ENCODE measurements at places on chromosomes 4 and X. TPM values are rescaled to one million over a fixed set of nuclear protein-coding genes. Genes with fewer than 3 reads are reported as not detected.

DNA sequence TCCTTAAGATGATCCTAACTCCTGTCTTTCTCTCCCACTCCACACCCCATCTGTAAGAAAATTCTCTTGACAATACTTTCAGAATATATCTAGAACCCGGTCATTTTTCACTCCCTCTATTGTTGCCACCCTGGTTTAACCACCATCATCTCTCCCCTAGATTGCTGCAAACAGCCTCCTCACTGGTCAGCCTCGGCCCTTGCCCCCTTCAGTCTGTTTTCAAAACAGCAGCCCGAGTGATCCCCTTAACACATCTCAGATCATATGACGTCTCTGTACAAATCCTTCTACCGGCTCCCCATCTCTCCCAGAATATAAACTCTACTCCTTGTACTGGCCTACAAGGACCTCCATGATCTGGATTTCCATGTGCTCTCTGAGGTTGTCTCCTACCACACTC, 35.2 kb upstream of the F9 start:
- DNase-seq: no peak

CNGA1 gene
- total RNA-seq: 6.7 TPM

DNA sequence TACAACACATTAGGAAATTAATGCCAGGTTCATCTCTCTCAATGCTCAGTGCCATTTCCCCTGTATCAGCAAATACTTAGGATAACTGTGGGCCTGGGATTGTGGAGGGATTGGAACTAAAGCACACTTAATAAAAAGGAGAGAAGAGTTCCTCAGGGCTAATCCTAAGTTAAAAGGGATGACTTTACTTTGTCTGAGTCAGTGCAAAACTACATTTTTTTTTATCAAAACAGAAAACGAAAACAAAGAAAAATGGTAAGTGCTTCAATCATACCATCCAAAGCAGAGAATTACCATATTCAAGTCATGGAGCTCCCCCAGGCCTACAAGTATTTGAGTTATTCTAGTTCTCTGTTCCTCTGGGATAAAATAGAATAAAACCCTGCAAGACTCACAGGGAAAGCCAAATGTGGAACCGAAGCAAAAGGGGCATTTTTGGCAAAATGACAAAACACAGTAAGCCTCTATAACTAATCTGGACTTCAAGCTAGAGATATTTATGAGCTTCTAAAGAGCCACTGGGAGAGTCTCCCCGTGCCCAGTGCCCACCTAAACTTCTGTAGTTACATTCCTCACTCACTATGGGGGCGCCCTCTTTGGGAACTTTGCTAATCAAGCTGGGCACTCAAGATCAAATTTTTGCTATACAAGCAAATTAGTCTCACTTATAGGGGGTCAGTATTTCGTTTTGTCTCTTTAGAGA, 53.4 kb downstream of the PALLD start:
- peak; percentile 86 for DNase-seq

TRIM60 gene
- 2.2 TPM for total RNA-seq

- no peak for DNase-seq
Observed at GRCh38 chr4:4317496-4318232, 27.6 kb downstream of the ZBTB49 start.

DNA sequence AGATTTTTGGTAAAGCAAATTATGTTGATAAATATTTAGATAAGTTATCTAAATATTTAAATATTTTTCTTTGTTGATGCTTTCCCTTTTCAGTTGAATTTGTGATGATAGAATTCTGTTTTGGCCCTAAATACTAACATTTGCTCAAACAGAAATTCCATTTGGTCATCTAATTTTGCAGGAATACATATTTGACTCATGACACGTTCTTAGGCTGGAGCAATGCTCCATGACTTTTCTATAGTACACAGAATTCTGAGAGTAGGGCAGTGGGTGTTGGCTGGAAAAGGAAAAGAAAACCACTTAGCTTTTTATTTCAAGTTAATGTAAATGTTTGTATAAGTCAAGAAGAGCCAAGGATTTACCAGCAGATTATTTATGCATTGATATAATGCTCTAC, 58.6 kb upstream of the GK2 start:
- peak; percentile 2 for DNase-seq

DNA sequence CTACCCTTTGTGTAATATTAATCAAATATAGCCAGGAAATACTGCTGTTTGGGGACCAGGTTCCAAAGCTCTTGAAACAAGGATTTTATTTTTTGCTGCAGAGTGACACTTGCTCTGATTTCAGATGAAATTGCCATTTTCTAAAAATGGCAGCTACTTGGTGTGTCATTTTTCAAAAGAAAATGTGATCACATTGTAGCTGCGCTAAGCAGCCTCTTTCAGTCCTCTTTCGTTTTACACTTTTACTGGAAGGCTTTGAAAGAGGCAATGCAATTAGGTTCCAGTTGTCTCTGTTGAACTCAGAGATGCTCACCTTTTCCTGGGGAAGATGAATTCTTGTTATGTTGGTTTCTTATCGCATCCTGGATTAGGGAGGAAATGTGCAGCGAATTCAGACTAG, 85.1 kb downstream of the CT47B1 start:
- no peak for DNase-seq

CXCL8 gene
- 17.1 TPM for total RNA-seq

DNA sequence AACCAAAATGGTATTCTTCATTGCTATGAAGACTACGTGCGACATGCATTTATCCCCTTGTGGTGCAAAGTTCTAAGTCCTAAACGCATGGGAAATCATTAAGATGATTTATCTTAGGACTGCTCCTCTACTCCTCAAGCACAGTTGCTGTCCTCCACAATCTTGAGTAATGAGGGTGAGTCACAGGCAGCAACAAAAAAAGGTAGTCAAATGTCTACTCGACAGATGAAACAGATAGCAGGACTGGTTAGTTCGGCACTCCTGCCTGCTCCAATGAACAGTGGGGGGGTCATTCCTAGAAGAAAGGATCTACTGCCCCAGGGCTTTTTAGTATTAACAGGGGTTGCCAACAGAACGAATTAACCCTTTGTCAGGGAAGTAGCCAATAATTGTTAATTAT, 233.7 kb upstream of the FGF13 start:
- no peak for DNase-seq

MAGEB17 gene
- total RNA-seq: not detected

DNA sequence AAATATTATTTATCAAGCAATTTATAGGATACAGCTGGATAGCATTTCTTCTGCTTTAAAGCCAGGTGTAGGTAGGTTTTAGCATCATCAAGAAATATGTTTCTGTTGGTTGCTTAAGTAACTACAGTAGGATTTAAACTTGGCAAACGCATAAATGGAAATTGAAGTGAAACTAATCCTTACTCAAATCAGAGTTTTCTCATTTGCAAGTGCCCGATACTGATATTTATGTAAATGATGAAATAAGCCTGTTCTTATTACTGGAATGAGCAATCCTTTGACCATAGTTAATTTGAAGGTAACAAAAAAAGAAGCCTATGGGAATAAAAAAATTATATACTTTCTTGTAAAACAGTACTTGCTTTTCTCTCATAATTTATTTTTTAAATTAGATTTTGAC, 23.2 kb upstream of the PIGA start:
- no peak for DNase-seq

GRCh38 chr4:136637071-136637777, 895.1 kb downstream of the PCDH18 start:
- no peak for DNase-seq

VCX2 gene
- not detected for total RNA-seq

GYPA gene
- total RNA-seq: 30.1 TPM

DNA sequence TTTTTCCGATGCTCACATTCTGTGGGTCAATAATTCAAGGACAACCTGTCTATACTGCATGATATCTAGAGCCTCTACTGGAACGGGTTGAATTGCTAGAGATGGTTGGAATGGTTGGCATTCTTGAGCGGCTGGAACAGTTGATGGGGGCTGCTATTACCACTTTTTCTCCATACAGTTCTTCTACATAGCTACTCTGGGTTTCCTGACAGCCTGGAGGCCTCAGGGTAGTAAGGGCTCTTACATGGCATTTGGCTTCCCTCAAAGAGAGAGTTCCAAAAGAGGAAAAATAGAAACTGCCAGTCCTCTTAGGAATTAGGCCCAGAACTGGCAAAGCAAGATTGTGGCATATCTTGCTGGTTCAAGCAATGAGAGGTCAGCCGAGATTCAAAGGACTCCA, 53.1 kb downstream of the NAA11 start:
- DNase-seq: no peak

DNA sequence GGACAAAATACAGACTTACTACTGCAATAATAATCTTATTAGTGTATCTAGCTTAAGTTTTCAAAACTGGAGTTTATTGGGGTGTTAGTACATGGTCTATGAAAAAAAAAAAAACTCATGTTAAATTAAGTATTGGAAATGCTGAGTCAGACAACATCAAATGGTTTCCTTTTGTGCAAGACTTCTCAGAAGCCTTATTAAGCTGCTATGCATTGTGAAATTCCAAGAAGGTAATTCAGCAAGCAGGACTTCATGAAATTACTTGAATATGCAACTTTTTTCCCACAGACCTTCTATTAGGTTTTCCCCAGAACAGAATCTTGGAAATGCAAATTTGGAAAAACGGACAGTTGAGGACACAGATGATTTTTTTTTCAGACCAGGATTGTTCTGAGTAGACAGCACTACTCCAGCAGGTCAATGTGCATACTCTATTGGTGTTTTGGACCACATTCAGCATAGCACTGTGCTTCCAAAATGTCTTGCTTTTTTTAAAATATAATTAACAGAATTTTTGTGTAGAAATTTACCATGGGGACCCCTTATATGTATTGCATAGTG, 568.8 kb upstream of the TENM3 start:
- peak; percentile 1 for DNase-seq

NHSL2 gene
- 25.3 TPM for total RNA-seq

- DNase-seq: no peak
Observed at GRCh38 chr4:83810428-83810827, 274.5 kb downstream of the GPAT3 start.

Data from umbilical cord (tissue), 2 donors.